ENCODE measurements at places on chromosomes 7 and 10.

- no peak for DNase-seq
Measured at GRCh38 chr7:100692578-100692961, 1.5 kb downstream of the GIGYF1 start.

- DNase-seq, result no peak
Measured at GRCh38 chr10:14329746-14330173, 964 bp downstream of the FRMD4A start.

DNA sequence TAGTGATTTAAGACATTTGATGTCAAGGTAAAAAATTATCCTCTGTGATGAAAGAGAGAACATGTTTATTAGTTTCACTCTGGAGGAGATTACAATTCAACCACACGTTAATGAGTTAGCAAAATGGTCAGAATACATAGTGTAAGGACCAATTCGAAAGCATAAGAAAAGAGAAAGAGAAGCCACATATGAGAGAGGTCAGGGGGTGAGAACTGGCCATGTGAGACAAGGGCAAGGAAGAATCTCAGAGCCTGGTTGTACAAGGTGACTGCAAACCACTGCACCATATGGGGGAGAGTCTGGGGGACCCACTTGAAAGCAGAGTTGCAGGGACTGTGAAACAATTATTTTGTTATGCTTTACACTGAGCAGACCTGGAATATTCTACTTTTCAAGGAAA lies 27.7 kb upstream of the BET1 start:
- no peak for DNase-seq

DNA sequence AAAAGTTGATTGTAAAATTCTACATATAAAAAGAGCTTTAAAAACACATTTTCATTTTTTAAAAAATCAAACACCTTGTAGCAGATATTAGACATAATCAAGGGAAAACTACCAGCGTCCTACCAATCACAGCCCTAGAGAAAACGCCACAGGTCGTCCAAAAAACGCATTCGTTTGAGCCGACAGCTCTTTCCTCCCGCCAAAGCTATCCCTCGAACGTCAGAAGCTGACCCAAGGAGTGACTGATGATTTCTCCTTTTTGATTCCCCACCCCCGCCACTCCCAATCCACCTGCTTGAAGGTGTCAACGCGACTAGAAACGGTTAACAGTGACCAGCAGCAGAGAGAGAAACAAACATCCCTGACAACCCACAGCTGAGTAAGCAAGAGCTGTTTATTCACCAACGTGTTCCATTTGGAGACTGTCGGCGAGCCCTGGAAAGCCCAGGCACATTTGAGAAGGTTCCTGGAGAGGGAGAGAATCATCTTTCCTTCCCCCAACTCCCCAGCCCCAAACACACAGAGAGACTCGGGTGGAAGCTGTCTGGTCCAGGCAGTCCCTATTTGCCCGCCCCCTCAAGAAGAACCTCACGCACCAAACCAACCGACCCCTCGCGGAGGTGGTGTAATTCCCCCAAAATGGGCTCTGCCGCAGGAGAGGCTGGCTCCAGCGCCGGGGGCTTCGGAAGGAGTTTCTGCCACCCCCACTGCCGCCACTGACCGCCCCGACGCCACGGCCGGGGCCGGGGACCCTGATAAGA lies 622 bp downstream of the CPEB3 start:
- DNase-seq, result peak; percentile 35

DNA sequence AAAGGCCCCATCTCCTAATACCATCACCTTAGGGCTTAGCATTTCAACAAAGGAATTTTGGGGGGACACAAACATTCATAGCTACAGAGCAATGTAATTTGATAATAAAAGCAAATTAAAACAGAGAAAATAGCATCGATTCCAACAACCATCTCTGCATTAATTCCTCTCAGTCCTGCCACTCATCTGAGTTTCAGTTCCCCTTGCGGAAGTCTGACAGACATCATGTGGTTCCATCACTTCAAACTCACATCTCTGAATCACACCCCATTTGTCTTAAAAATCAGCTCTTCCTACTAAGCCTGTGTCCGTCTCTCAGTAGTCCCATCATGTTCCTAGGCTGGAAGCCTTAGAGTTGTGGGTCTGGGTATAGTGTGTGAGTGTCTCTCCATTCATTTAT lies 3.6 kb downstream of the ADCK2 start:
- no peak for DNase-seq

GRCh38 chr7:98352621-98353020 lies 48.3 kb downstream of the BAIAP2L1 start:
- no peak for DNase-seq

- no peak for DNase-seq
Measured at GRCh38 chr10:29412485-29412884, 123.6 kb downstream of the LYZL1 start.

- no peak for DNase-seq
Measured at GRCh38 chr7:27386581-27386980, 144.0 kb downstream of the EVX1 start.

- DNase-seq, result no peak
Measured at GRCh38 chr7:6608081-6608480, 7.3 kb upstream of the ZNF853 start.

DNA sequence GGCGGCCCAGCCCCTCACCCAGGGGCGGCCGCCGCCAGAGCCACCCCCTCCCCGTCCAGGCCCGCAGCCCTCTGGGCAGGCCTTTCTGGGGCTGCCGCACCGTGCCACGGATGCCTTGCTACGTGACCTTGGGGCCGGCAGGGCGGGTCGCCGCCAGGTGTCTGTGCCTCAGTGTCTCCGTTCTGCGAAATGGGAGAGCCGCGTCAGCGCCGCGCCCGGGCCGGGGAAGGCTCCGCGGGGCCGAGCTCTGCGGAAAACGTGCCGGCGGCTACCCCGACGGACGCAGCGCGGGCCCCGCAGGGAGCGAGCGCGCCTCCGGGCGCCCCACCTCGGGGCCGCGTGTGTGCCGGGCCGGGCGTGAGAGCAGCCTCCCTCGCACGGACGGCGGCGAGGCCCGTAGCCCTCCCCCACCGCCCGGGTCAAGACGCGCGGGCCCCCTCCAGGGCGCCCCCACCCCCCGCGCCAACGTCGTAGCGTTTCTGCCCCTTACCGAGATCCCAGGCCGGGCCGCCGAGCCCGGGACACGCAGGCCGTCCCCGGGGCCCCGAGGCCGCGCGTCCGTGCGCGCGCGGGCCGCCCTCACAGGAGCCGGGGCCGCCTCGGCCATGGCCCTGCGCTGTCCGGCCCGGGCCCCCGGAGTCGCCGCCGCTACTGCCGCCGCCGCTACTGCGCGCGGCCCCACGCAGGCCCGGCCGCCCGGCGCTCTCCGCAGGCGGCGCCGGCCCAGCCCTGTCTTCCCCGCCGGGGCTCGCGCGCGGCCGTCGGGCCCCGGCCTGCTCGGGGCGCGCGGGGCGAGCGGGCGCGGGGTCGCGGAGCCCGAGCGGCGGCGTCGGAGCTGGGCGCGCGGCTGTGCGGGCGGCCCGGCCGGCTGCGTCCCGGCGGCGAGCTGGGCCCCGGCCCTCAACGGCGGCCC lies 1.1 kb downstream of the ZNF777 start:
- no peak for DNase-seq

DNA sequence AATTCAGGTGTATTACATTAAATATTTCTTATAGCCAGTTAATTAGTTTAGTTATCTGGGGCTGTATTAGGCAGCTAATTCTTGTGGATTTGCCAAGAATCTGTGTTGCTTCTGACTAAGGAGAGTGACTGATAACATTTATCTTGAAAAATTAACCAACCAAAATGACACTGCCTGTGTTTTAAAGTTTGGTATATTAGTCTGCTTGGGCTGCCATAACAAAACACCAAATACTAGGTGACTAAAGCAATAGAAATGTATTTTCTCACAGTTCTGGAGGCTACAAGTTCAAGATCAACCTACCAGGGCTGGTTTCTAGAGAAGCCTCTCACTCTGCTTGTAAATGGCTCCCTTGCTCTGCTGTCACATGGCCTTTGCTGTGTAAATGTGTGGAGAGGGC lies 12.9 kb downstream of the EXOC4 start:
- DNase-seq, result no peak
